8988T (cell line): ENCODE measurements at places on chromosomes 1 and 21.

- DNase-seq: no peak
Observed at GRCh38 chr1:31609514-31610118, 7.9 kb upstream of the HCRTR1 start.

DNA sequence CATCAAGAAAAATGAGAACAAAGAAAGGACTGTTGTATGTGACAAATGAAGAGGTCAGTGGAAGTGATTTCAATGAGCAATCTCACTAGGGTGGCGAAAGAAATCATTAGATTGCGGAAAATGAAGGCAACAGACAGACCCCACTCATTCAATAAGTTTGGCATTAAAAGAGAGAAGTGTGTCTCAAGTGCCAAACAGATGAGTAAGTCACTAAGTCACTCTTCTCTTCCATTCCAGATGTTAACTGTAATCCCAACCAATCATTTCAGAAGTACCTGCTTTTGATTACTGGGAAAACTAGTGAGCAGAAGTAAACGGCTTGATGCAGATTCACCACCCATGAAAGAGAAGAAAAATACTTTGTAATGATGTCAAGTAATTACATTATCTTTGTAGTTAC lies 144.3 kb upstream of the PRMT6 start:
- DNase-seq: no peak

DNA sequence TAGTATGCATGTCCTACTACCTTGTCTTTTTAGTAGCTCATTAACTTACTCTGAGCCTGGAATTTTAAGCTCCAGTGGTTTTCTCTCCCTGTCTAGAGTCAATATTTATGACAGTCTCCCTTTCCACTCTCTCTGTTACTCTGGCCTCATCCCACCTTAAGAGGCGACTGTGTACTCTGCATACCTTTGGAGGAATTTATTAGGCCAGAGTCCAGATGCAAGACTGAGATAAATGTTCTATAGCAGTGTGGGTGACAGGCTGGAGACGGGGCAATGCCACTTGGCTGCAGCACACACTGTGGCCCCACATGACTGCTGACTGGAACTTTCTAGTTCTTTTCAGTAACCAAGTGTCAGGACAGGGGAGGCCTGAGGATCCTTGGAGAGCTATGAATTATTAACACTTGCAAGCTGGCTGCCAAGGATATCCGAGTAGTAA lies 4.1 kb upstream of the PDZK1 start:
- no peak for DNase-seq

- no peak for DNase-seq
Observed at GRCh38 chr1:161089938-161090337, 580 bp upstream of the NECTIN4 start.

GRCh38 chr1:106498238-106498637 lies 558.2 kb upstream of the PRMT6 start:
- DNase-seq: no peak

GRCh38 chr21:14900611-14901010 lies 164.2 kb downstream of the NRIP1 start:
- DNase-seq: no peak

DNA sequence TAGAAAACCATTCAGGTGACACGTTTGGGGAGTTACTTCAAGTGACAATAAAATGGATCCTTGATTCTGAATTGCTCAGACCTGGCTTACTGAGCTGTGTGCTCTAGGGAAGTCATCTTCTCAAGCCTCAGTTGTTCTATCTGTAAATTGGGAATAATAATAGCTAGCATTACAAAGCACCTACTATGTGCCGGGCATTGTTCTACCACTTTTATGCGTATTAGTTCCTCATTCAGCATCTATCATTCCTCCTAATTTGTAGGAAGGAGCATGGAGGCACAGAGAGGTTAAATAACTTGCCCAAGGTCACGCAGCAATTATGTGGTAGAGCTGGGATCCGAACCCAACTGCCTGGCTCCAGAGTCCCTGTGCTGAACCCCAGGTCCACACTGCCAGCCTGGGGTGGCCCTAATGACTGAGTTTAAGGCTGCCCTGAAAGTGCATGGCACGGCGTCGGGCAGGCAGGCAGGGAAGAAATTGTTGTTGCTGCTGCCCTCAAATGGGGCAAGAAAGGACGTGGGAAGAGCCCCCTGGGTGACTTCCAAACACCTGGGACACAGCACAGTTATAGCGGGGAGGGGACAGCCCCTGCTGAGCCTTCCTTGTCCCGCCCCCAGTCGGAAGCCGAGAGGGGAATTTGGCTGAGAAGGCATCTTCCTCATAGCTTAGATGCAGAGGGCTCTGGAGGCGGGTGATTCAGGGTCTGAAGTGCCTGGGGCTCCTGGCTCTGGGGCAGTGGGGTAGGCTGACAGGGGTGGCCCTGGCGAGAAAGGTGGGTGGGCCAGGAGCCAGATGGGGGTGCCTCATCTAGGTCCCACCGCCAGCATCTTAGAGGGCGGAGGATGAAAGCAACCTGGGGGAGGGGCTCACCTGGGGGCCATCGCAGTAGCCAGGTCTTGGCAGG lies 86.5 kb upstream of the IFFO2 start:
- DNase-seq: no peak

DNA sequence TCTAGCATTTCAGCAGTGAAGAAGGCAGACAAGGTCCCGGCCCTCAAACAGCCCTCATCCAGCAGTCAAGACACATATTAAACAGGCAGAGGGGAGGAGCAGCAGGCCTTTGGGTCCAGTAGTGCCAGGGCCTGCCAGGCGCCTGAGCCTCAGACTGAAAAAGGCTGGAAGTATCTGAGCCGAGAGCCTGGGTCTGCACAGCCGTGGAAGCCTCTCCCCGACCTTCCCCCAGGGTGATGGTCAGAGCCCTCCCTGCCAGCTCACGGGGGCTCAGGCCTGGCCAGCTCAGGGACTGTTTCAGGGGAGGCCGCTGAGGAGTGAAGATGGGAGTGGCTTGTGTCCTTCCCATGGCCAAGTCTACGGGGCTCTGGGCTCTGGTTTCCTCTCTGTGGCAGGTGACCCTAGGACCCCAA lies 565.2 kb downstream of the PTPRU start:
- DNase-seq: no peak

GRCh38 chr1:236465231-236465958 lies 58.4 kb upstream of the LGALS8 start:
- DNase-seq: no peak

DNA sequence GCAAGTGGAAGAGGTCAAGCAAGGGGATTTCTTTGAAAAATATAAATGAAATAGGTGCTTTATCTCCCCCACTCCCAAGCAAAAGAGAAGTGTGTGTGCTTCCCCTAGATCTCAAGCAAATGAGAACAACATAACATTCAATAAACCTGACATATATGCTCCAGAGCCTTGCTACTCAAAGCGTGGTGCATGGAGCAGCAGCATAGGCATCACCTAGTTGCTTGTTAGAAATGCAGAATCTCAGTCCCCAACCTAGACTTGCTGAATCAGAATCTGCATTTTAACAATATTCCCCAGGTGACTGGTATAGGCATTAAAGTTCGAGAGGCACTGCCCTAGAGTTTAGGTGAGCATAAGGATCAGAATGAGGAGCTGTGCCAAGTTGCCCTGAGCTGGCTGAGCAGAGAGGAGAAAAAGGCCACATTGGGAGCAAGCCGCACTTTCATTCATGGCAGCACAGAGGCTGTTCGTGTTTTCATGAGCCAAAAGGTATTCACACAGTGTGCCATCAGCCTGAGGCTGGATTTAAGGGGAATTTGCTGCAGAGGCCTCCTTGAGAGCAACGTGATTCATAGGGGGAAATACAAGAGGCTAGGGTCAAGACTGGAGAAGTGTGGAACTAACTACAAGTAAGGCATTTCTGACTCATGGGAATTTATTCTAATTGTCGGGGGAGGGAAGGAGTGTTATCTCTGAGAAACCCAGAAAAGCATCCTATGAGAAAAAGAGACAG lies 14.3 kb upstream of the LPAR3 start:
- no peak for DNase-seq

GRCh38 chr1:208437401-208437800 lies 193.2 kb upstream of the PLXNA2 start:
- no peak for DNase-seq

DNA sequence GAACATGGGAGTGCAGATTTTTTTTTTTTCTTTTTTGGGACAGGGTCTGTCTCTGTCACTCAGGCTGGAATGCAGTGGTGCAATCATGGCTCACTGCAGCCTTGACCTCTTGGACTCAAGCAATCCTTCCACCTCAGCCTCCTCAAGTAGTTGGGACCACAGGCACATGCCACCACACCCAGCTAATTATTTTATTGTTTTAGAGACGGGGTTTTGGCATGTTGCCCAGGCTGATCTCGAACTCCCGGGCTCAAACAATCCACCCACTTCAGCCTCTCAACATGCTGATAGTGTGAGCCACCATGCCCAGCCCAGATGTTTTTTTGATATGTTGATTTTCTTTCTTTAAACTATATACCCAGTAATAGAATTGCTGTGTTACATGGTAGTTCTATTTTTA lies 57.7 kb downstream of the RGSL1 start:
- no peak for DNase-seq

DNA sequence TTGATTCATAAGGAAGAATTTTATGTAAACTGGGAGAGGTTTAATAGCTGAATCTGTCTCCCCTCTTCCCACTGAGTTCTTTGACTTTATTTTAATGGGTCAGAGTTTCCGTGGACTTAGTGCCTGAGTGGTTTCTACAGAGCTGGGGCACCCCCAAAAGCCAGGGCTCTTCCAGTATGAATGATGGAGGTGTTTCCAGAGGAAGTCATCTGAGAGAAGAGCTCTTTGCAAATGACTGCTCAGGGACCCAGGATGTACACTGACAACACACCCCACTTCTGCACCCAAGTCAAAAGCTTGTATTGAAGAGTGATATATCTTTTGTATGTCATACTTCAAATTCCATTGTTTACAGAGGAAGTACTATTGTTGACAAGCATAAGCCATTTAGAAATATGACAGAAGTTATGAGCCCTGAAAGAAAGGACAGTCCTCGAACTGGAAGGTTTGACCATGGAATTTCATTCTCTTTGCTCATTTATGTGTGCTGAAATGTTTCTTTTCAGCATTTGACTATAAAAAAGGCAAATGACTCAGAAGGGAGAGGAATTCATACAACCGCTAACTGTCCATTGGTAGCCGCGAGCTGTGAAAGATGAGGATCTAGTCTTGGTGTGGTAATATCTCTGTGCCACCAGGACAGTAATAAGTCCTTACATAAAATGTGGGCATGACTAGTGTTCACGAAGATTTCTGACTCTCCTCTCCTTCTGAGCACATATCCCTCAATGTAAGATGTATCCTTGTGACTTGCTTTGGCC lies 25.4 kb upstream of the LMX1A start:
- no peak for DNase-seq

DNA sequence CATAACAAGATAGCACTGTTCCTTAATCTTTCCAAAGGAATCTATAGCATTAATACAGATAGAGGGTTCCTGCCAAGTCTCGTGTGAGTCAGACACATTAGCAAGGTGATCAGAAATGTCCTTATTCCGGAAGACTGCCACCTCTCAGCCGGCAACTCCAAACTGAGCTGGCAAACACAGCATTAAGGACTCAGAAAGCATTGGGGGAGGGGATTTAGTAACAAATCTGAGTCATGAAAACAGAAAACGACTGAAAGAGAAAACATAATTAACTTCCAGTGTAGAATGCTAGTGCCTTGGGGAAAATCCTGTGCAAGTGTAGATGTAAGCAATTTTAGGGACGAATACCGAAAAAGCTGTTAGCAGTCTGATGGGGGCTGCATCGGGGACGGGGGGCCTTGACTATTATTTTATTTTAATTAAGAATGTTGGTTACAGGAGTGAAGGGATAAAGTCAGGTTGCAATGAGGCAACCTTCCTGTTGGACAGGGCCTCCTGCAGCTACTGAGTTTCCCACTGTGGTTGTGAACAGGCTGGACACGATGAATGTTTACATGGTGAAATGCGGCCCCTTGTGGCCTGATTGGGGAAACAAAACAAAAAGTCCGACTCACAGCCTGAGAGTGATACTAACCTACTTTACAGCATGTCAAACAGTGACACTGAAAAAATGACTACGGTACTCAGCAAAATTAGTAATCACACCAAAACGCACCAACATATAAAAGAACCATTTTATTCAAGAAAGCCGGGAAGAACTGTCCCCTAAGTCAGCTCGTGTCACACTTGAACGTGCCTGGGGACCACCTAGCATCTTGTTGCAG lies 20.7 kb downstream of the MIS18A start:
- DNase-seq: peak; percentile 34

- no peak for DNase-seq
Observed at GRCh38 chr1:3454811-3455618, 550 bp downstream of the ARHGEF16 start.

DNA sequence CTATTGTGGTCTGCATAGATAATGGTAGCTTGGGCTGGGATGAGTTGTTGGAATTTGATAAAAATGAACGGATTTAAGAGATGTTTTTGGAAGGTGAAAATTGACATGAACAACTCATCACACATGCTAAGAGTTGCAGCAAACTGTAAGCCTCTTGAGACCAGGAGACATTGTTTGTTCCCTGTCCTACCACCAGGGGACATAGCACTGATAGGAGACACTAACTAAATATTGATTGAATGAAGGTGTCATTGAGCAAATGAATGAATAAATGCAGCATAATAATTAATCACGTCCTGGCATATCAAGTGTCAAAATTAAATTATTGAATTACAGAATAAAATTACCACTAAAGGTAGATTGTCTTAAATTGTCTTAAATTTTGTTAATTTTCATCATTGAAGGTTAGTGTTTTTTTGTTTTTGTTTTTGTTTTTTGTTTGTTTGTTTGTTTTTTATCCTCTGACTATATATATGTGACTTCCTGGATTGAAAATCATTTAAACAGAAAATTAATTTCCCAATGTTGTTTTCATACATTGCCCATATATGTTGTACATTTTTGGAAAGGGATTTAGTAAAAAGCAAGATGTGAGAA lies 285.3 kb upstream of the C1orf105 start:
- no peak for DNase-seq

GRCh38 chr1:72631449-72631848 lies 349.1 kb upstream of the NEGR1 start:
- no peak for DNase-seq

- no peak for DNase-seq
Observed at GRCh38 chr1:110668549-110668948, 6.2 kb downstream of the KCNA3 start.

- DNase-seq: peak; percentile 21
Observed at GRCh38 chr1:43822040-43822690, 111.4 kb upstream of the ARTN start.
